ENCODE measurements at places on chromosomes 5 and 9. TPM values are rescaled to one million over a fixed set of nuclear protein-coding genes. Genes with fewer than 3 reads are reported as not detected.

The NMUR2 gene
- not detected for total RNA-seq

- DNase-seq: no peak
Measured at GRCh38 chr9:77939149-77939668, 92.4 kb downstream of the GNAQ start.

DNA sequence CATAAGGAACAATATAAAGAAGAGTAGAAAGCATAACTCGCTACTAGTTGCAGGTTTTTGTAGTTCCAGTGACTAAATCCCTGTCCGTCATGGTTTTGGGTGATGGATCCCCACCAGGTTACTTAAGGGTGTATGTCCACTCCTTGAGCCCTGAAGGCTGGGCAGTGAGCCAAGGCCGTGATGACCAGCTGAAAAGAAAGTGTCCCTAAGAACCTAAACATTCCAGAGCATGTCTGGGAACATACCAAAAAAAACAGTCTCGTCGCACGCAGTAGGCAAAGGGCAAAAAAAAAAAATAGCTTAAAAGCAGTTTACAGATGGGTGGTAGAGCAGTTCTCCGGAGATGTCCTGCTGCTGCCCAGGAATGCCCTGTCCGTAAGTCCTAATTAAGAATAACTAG, 21.4 kb upstream of the SNAPC3 start:
- DNase-seq: no peak

GRCh38 chr5:83433891-83434290, 37.7 kb upstream of the VCAN start:
- DNase-seq: no peak

All from activated naive CD8-positive, alpha-beta T cell treated with anti-CD3 and anti-CD28 coated beads for 36 hours (primary cell).